Stimulated activated CD4-positive, alpha-beta T cell treated with anti-CD3 and anti-CD28 coated beads, Interleukin-2, amount 100 ng/mL, for 24 hours (primary cell): ENCODE measurements at places on chromosomes 4 and X.

GRCh38 chr4:89469930-89470375 lies 162.4 kb upstream of the GPRIN3 start:
- DNase-seq: peak; percentile 28

DNA sequence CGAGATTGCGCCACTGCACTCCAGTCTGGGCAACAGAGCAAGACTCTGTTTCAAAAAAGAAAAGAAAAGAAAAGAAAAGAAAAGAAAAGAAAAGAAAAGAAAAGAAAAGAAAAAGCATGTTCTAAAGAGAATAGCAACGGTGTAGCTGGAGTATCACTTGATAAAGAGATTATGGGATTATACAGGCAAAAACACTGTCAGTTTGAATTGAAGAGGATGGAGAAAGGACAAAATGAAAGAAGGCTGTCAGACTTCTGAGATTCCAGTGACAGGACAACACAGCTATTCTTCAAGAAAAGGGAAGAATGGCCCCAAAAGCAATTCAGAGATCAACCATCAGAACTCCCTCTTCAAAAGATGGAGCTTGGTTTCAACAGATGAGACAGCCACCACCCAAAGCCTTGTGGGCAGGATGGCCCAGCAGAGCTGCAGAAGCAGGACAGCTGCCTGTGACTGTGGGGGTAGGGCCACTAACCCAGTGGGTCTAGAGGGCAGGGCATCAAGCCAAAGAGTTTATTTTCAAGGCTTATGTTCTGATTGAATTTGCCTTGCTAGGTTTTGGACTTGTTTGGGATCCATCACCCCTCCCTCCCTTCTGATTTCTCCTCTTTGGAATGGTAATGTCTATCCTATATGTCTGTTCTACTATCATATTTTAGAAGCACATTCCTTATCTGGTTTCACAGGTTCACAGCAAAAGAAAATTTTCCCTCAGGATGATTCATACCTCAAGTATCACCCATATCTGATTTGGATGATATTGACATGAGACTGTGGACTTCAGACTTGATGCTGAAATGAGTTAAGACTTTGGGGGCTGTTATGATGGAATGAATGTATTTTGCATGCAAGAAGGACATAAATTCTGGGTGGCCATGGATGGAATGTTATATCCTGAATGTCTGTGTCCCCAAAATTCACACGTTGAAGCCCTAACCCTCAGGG lies 17.5 kb downstream of the RFC1 start:
- peak; percentile 40 for DNase-seq

GRCh38 chrX:24479924-24480323 lies 14.8 kb downstream of the PDK3 start:
- peak; percentile 66 for DNase-seq

DNA sequence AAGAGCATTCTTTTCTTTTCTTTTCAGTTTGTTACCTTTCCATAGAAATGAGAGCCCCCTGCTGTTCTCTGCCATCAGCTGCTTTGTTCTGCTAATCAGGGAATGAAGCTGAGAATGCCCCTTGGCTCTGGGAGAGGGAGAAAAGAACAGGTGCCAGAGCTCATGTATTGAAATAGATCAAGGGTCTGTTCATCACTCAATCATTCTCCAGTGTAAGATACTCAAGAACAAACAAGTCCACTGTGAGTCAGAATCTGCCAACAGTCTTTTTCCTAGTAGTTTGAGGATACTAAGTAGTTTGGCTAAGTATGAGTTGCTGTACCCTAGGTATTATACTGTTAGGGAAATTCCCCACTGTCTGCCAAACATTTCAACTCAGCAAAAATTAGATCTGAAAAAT lies 144.3 kb downstream of the RTL3 start:
- no peak for DNase-seq

DNA sequence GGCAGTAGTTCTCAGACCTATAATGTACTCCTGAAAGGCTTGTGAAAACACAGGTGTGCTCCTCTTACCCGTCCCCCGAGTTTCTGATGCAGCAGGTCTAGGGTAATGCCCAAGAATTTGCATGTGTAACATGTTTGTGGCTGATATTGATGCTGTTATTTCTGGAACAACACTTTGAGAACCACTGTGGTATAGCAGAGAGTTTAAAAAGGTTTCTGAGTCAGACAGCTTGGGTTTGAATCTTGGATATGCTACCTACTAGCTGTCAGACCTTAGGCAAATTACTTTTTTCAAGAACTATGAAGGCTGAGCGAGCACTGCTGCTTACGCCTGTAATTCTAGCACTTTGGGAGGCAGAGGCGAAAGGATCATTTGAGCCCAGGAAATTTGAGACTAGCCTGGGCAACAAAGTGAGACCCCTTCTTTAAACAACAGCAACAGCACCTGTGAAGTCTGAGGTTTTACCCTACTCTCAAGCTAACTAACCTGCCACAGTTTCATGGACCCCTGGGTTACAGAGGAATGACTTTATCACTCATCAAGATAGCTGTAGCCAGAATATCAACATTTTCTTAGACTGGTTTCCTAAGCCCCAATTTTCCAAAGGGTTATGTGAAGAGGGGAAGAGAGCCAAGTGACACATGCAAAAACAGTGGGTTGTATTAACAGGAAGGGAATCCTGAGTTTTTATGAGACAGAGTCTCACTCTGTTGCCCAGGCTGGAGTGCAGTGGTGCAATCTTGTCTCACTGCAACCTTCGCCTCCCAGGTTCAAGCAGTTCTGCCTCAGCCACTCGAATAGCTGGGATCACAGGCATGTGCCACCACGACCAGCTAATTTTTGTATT lies 5.1 kb downstream of the AFF1 start:
- peak; percentile 36 for DNase-seq

DNA sequence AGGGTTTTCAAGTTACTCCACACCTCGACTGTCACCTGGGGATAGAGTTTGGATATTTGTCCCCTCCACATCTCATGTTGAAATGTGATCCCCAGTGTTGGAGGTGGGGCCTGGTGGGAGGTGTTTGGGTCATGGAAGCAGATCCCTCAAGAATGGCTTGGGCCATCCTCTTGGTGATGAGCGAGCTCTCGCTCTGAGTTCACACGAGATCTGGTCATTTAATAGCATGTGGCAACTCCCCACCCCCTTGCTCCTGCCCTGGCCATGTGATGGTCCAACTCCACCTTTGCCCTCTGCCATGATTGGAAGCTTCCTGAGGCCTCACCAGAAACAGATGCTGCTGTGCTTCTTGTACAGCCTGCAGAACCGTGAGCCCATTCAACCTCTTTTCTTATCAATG lies 8.3 kb downstream of the CTAG1A start:
- no peak for DNase-seq

- DNase-seq: no peak
These were observed 1.5 kb upstream of the DCAF12L2 start for GRCh38 chrX:126167560-126167959.

DNA sequence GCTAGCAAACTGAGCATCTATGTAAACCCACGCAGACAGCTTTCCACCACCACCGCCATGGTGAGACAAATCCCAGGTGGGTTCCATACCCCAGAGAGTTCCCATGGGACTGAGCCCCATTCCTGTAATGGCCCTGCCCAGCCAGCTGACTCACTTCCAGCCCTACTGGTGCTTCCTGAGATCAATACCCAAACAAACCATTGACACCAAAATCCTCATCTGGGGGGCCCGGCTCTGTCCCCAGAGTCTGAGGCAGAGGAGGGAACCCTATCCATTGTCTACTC lies 30.1 kb upstream of the JAKMIP1 start:
- DNase-seq: no peak

DNA sequence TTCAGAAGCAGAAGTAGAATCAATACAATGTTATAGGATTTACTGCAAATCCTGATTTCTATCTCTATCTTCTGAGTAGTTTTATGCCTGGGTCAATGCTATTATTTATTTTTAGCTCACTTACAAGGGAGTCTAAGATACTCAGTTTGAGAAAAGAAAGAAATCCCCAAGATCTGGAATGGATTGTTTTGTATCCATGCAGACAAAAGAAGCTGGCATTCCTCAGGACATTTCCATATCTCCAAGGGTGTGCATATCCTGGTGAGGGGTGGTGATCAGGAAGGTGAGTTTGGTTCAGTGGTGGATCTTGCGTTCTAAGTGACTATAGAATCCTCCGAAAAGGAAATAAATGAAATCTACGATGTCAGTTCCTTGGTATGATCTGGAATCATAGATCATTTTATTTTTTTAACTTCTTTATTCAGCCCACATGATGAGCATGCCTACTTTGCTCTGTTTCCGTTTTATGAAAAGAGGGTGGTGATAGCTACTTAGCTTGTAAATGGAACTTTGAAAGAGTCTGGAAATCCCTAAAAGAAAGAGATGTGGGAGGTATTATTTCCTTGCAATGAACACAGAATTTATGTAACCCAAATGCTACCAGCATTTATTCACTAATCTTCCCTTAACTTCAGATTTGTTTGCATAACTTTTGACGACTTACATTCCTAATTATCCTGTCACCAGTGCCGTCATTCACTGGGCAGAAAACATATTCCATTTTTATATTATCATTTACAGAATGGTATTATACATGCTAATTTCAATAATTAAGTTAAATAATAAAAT lies 81.1 kb upstream of the RAPGEF2 start:
- no peak for DNase-seq

- no peak for DNase-seq
These were observed 251.8 kb upstream of the GALNTL6 start for GRCh38 chr4:171561419-171561818.

DNA sequence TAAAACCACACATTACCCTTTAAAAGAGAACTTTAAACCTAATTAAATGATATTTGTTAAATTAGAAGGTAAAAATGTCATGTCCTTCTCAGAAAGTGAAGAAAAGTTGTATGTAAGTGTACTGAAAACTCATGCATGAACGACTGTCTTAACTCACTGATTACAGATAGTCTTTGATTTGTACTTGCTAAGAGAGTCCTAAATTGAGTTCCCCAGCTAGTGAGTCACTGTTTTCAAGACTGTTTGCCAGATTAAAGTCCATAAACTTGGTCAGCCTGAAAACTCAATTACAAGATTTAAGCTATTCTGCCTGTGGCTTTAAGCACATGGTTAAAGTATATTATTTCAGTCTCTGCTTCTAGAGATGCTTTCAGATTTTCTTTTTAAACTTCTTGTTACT lies 124.9 kb upstream of the ZCCHC13 start:
- DNase-seq: no peak

DNA sequence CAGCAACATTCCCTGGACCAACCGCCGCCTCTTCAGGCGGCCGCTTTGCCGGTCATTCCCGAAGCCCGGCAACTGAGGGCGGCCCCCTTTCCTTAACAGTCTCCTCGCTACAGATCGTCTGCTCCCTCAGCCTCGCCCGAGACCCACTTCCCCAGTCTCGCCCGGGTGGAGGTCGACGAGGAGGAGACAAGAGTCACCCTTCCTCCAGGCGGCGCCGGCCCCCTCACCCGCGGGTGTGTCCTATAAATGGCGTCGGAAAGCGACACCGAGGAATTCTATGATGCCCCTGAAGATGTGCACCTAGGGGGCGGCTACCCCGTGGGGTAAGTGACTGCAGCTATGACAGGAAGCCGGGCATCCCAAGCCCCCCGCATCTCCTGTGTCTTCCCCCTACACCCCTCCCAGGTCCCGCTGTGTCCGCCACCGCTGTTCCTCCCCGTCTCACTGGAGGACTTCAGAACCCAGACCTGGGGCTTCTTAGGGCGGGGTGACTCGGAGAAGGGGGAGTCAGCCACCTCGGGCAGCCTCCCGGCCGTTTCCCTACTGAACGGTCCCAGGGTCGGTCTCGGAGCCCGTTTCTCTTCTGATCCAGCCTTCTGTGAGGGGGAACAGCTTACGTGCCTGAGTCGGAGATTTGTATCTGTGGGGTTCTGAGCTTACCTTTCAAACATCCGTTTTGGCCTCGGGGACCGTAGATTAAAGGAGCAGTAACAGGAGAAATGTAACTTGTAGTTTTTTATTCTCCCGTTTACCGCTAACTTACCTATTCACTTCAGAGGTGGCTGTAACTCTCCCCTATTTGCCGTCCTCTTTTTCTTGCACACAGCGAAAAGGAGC lies 570 bp downstream of the WDR44 start:
- peak; percentile 59 for DNase-seq

DNA sequence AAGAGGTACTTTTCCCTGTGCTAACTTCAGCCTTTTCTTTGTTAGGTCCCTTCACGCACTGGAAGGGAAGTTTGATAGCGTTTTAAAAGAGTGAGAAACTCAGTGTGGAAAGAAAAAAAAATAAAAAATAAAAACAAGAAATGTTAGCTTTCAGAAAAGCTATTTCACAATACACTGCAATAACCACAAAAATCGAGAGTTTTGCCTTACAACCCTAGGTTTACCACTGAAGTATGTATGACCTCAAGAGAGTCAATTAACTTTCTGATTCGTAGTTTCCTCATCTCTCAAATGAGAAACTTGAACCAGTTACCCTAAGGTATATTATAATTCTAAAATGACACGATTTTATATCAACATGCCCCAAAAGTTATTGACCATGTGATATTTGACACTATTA lies 93.9 kb upstream of the JADE1 start:
- DNase-seq: no peak

GRCh38 chrX:134908356-134908755 lies 82.4 kb upstream of the SMIM10 start:
- no peak for DNase-seq

DNA sequence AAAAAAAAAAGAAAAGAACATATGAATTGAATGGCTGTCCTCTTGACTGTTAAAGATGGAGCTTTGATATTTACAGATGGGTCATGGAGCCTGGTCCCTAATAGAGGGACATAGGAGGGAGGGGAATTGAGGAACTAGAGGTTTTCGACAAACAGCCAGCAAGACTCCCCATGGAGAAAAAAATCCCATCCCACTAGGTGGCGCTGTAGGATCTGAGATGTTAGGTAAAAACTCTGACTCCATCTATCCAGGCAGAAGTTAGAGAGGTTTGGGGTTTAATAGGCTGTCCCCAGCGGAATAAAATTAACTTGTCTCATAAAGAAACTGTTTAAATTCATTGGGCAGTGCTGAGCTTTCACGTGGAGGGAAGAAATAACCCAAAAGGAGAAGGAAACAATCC lies 45.9 kb downstream of the HMGB2 start:
- DNase-seq: peak; percentile 84

DNA sequence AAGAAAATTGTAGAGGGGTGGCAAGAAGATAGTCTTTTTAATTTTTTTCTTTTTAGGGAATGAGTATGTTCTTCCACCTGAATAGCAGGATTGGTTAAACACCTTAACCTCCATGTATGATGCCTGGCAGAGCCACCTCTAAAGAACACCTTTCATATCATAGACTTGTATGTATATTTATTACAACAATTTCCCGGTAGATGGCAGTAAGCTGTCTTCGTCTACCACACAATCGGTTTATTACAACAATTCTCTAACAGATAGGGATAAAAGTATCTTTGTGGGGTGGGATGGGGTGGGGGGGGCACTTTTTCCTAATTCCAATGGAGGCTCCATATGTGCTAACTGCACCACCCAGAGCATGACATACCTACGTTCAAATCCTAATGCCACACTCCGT lies 255.5 kb downstream of the LDB2 start:
- no peak for DNase-seq

GRCh38 chrX:31223817-31224216 lies 152.0 kb upstream of the FTHL17 start:
- no peak for DNase-seq

- no peak for DNase-seq
These were observed 69.5 kb downstream of the RRAGB start for GRCh38 chrX:55787063-55787462.
